ENCODE measurements at places on chromosomes 16 and 17.

GRCh38 chr16:24471561-24472350 lies 67.6 kb upstream of the RBBP6 start:
- no peak for DNase-seq

DNA sequence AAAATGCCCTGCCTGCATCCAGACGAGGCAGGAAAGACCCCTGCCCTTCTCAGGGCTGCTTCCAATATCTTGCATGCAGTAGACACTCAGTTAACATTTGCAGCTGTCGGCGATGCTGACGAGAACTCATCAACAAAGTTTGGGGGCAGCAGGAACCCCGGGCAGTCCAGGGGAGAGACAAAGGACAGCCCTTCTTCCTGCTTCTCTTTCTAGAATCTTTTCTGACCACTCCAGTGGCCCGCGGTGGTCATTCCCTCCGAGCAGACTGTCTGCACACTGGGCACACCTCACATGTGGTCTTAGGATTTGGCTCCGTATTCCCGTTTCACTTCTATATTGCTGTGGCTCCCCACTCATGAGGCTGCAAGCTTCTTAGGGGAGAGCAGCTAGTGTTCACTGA lies 31.0 kb upstream of the MFSD6L start:
- DNase-seq = no peak

GRCh38 chr17:79262624-79263023 lies 188.0 kb downstream of the ENGASE start:
- DNase-seq = no peak

GRCh38 chr17:41002814-41003213 lies 3.1 kb upstream of the KRTAP3-2 start:
- no peak for DNase-seq

DNA sequence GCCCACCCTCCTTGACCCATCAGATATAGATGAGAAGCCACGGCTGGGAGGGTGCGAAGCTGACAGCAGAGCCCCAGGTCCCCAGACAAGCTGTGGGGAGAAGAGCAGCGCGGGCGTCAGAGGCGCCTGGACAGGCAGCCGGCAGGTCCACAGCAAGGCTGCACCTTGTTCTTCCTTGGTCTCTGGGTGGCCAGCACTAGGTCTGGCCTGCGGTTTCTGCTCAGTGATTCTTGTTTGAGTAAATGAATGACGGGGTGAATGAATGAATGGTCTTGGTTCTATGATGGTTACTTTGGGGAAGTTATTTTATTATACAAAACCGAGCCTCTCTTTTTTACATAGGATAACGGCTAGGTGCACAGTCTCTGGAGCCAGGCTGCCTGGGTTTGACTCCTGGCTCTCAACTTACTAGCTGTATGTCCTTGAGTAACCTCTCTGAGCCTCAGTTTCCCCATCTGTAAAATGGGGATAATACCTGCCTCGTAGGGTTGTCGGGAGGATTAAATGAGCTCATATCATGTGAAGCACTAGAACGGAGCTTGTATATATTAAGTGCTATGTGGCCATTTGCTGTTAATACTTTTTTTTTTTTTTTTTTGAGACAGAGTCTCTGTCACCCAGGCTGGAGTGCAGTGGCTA lies 86.1 kb downstream of the RAB11FIP4 start:
- no peak for DNase-seq

DNA sequence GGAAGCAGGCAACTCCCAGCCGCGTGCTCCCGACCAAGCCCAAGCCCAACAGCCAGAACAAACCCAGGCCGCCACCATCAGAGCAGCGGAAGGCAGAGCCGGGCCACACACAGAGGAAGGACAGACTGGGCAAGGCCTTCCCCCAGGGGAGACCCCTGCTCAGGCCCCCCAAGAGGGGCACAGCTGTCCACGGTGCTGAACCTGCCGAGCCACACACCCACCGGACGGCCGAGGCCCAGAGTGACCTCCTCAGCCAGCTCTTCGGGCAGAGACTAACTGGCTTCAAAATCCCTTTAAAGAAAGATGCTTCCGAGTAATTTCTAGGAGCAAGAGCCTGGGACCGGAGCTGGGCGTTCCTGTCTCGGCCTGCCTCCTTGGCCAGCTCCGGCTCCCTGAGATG lies 14.1 kb upstream of the ZFPM1 start:
- no peak for DNase-seq
